ENCODE measurements at places on chromosomes 11 and 22. TPM values are rescaled to one million over a fixed set of nuclear protein-coding genes. Genes with fewer than 3 reads are reported as not detected.
A peak's percentile ranks its signal among the peaks of the same experiment; 100 is the strongest.

GRCh38 chr11:131885431-131885830, 515.0 kb downstream of the NTM start:
- H3K4me3 ChIP-seq: no peak overlapping the region
- H3K4me1 ChIP-seq: no peaks in the 10 kb centered on the region
- no peaks in the 10 kb centered on the region for H3K36me3 ChIP-seq
- no peak overlapping the region for H3K27ac ChIP-seq
- H3K27me3 ChIP-seq: no peaks in the 10 kb centered on the region
- no peak for DNase-seq

- no peak for DNase-seq
- H3K4me1 ChIP-seq: no peaks in the 10 kb centered on the region
- no peaks in the 10 kb centered on the region for H3K27me3 ChIP-seq
- no peaks in the 10 kb centered on the region for H3K36me3 ChIP-seq
- no peak overlapping the region for H3K4me3 ChIP-seq
Measured at GRCh38 chr11:64014356-64014755, 21.4 kb upstream of the FLRT1 start.

DNA sequence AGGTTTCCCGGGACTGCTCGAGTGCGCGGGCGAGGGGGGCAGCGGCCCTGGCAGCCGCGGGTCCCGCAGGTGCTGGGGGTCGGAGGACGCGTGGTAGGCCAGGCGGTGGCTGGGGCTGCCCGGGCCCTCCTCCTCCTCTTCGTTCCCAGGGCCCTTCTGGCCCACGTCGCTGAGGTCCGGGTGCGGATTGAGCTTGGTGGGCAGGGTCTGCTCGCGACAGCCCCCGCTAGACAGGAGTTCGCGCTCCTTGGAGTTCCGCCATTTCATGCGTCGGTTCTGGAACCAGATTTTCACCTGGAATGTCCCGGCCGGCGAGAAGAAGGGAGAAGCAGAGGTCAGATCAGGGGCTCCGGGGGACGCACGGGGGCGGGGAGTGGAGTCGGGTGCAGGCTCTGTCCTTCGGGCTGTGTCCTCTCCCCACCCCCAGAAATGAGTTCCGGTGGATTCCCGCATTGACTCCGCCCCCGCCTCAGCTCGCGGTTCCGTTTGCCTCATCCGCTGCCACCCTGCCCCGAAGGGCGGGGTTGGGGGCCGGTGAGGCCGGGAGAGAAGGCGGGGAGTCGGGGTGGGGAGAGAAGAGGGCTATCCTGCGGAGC, 3.9 kb downstream of the DBX1 start:
- no peak overlapping the region for H3K4me3 ChIP-seq
- no peaks in the 10 kb centered on the region for H3K27me3 ChIP-seq

- no peak for DNase-seq
- H3K4me3 ChIP-seq: no peak overlapping the region
- no peaks in the 10 kb centered on the region for H3K27me3 ChIP-seq
- H3K27ac ChIP-seq: no peak overlapping the region
- no peaks in the 10 kb centered on the region for H3K4me1 ChIP-seq
- H3K36me3 ChIP-seq: no peaks in the 10 kb centered on the region
Measured at GRCh38 chr22:38432264-38432663, 22.7 kb downstream of the KCNJ4 start.

GRCh38 chr22:37457093-37457893, 28.9 kb downstream of the MFNG start:
- DNase-seq: peak; percentile 71
- H3K27me3 ChIP-seq: no peaks in the 10 kb centered on the region
- no peak overlapping the region for H3K27ac ChIP-seq
- H3K36me3 ChIP-seq: no peaks in the 10 kb centered on the region
- H3K4me3 ChIP-seq: no peak overlapping the region

Gene MMP1
- total RNA-seq: 0.52 TPM

DNA sequence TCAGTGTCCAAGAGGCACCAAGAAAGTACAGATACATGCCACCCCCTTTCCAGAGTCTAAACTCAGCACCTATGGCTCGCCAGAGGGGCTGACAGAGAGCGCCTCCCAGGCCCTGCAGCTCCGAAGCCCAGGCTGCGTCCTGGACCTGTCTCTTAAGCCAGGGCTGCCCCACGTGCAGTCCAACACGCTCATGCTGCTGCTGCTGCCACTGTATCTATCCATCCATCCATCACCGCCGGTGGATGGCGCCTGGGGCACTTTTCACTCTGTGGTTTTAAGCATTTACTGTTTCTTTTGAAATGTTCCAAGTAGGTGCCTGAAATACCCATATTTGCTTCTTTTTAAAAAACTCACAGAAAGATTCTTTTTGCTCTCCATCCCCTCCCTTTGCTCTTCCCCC, 41.8 kb downstream of the MACROD1 start:
- no peaks in the 10 kb centered on the region for H3K36me3 ChIP-seq
- DNase-seq: no peak
- H3K4me3 ChIP-seq: no peak overlapping the region
- H3K4me1 ChIP-seq: no peaks in the 10 kb centered on the region
- no peak overlapping the region for H3K27ac ChIP-seq
- no peaks in the 10 kb centered on the region for H3K27me3 ChIP-seq

- no peak for DNase-seq
- H3K4me3 ChIP-seq: no peak overlapping the region
- H3K27me3 ChIP-seq: no peaks in the 10 kb centered on the region
Measured at GRCh38 chr11:70173018-70173417, 30.1 kb upstream of the FADD start.

DNA sequence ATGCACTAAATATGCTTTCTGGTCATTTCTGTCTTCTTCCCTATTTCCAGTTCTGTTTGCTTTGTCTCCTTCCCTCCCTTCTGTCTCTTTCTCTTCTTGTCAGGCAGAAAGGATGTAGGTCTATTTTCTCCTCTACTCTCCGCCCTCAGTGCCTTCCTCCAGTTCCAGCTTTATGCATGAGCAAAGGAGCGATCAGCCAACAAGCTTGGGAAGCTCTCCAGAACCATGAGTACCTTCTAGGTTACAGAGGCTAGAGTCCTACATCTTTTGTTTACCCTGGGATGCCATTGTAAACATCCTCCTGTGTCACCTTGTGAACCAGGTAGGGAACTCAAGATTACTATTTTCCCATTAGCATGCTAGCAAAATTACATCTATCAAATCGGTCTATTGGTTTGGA, 7.9 kb upstream of the SPON1 start:
- no peaks in the 10 kb centered on the region for H3K36me3 ChIP-seq
- no peak overlapping the region for H3K4me3 ChIP-seq
- no peak for DNase-seq
- no peak overlapping the region for H3K27ac ChIP-seq
- peaks cover 2% of the 10 kb centered on the region for H3K27me3 ChIP-seq

Gene OR6A2
- total RNA-seq: not detected

Gene PDGFB
- total RNA-seq: 6.7 TPM

GRCh38 chr11:47986219-47986618, 5.9 kb downstream of the PTPRJ start:
- no peaks in the 10 kb centered on the region for H3K4me1 ChIP-seq
- no peaks in the 10 kb centered on the region for H3K36me3 ChIP-seq
- no peak overlapping the region for H3K27ac ChIP-seq
- H3K4me3 ChIP-seq: no peak overlapping the region
- DNase-seq: no peak

GRCh38 chr11:128021349-128022006, 565.9 kb downstream of the ETS1 start:
- DNase-seq: no peak
- H3K27ac ChIP-seq: no peak overlapping the region
- no peak overlapping the region for H3K4me3 ChIP-seq
- H3K36me3 ChIP-seq: no peaks in the 10 kb centered on the region
- no peaks in the 10 kb centered on the region for H3K27me3 ChIP-seq

DNA sequence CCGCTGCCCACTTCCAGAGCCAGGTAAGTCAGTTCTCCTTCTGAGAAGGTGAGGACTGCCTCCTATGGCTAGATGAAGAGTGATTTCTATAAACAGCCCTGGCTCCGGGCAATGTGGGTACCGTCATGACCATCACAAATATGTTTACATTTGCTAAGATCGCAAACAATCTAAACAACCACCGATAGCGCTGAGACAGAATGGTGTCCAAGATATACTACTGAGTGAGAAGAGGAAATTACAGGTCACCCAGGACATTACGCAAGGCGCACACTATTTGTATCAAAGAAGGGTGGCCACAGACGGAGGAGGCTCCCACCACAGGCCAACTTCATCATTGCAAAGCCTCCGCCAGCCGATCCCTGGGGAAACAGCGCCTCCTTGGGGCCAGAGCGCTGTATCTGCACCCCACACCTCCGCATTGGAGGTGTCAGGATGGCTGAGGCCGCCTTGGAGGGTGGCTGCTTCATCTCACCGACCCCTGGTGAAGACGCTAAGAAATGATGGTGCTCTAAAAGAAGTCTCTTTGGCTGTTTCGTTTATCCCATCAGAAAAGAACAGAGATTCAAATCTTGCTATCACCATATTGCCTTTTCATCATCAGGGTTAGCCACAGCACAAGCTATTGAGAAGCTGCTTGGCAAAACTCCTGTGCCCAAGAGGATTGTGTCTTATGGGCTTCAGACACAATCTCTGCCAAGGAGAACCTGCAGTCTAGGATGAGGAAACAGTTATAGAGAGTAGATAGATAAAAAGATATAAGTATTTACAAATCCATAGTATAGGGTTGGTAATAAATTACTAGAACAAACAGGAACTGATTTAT, 12.3 kb upstream of the ASRGL1 start:
- no peaks in the 10 kb centered on the region for H3K27me3 ChIP-seq
- H3K4me1 ChIP-seq: no peaks in the 10 kb centered on the region
- H3K36me3 ChIP-seq: no peaks in the 10 kb centered on the region
- peak; percentile 65 for DNase-seq

DNA sequence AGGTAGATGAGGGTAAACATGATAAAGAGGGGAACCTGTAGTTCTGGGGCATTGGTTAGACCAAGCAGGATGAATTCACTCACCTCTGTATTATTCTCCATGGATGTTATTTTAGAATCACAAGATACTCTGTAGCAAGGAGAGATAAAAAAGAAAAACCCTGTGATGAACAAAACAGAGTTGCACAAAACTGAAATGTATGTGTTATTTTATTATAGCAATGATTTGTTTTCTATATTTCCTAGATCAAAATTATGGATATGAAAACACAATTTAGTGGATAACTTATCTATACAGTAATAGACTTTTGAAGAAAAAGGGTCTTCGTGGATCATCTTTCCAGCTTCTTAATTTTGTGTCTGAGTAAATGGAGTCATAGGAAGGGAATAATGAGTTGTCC, at the start of gene OR5B17:
TSS of gene OR5B17 (minus strand) at position 101 of the 400 bp plus-strand sequence. CDS start at position 101, 0 bp downstream.
- DNase-seq: no peak
- H3K4me3 ChIP-seq: no peak within 1 kb of the TSS
- H3K4me1 ChIP-seq: no peaks in the 10 kb centered on the region
- no peaks in the 10 kb centered on the region for H3K36me3 ChIP-seq
- H3K27me3 ChIP-seq: no peaks in the 10 kb centered on the region

GRCh38 chr11:103552086-103552485, 442.9 kb downstream of the DYNC2H1 start:
- H3K27me3 ChIP-seq: no peaks in the 10 kb centered on the region
- H3K36me3 ChIP-seq: no peaks in the 10 kb centered on the region
- H3K27ac ChIP-seq: no peak overlapping the region
- no peak for DNase-seq
- H3K4me1 ChIP-seq: no peaks in the 10 kb centered on the region

Gene SAA4
- not detected for total RNA-seq

GRCh38 chr11:66874232-66874631, 17.4 kb downstream of the LRFN4 start:
- H3K27me3 ChIP-seq: no peaks in the 10 kb centered on the region
- H3K4me3 ChIP-seq: no peak overlapping the region
- H3K4me1 ChIP-seq: no peaks in the 10 kb centered on the region
- H3K27ac ChIP-seq: no peak overlapping the region
- no peak for DNase-seq

DNA sequence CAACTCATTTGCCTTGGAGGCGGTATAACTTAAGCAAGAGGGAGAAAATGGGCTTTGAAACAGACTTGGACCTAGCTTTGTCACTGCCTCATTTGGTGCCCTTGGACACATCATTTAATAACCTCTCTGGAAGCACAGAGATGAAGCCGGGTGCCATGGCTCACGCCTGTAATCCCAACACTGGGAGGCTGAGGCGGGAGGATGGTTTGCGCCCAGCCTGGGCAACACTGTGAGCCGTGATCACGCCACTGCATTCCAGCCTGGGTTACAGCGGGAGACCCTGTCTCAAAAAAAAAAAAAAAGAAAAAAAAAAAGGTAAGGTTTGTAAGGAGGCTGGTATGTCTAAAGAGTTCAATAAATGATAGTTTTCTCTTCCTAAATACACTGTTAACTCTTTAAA, 806 bp downstream of the COA4 start:
- DNase-seq: no peak
- peaks cover 2% of the 10 kb centered on the region for H3K36me3 ChIP-seq
- no peak overlapping the region for H3K27ac ChIP-seq

Gene SEPTIN5
- 32.5 TPM for total RNA-seq

Gene HEPN1
- 0.51 TPM for total RNA-seq

GRCh38 chr11:61076506-61077304, 25.6 kb upstream of the CD5 start:
- H3K27ac ChIP-seq: no peak overlapping the region
- H3K36me3 ChIP-seq: no peaks in the 10 kb centered on the region
- DNase-seq: no peak
- no peak overlapping the region for H3K4me3 ChIP-seq

Gene EIF4ENIF1
- total RNA-seq: 34.9 TPM

GRCh38 chr11:126054882-126055281, 7.8 kb downstream of the CDON start:
- no peaks in the 10 kb centered on the region for H3K36me3 ChIP-seq
- no peaks in the 10 kb centered on the region for H3K27me3 ChIP-seq
- H3K27ac ChIP-seq: no peak overlapping the region
- no peaks in the 10 kb centered on the region for H3K4me1 ChIP-seq
- no peak for DNase-seq
- no peak overlapping the region for H3K4me3 ChIP-seq

- no peaks in the 10 kb centered on the region for H3K4me1 ChIP-seq
- DNase-seq: no peak
Measured at GRCh38 chr11:113072237-113072858, 111.1 kb downstream of the NCAM1 start.

Gene ANO3
- 1.6 TPM for total RNA-seq

Gene NAALAD2
- total RNA-seq: 4.4 TPM

Gene DCHS1
- 64.4 TPM for total RNA-seq

Gene NLRP14
- 0.10 TPM for total RNA-seq

DNA sequence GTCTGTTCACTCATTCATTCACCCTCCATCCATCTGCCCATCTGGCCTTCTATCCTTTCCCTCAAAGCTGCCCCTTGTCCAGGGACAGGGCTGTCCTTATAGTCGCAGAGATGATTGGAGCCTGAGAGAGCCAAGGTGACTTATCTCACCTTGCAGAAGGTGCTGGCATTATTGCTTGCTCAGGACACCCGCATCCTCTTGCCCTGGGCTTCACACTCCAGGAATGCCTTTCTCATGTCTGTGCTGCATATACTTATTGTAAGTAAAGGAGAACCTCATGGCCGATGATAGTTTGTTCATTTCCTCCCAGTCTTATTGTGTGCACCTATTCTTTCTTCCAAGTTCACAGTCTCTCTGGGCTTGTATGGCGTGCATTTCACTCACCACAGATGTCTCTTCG, 49.1 kb upstream of the CCDC188 start:
- no peaks in the 10 kb centered on the region for H3K4me1 ChIP-seq
- H3K27me3 ChIP-seq: no peaks in the 10 kb centered on the region
- H3K27ac ChIP-seq: no peak overlapping the region
- H3K4me3 ChIP-seq: no peak overlapping the region
- H3K36me3 ChIP-seq: no peaks in the 10 kb centered on the region
- no peak for DNase-seq

Data from aorta (tissue), 5 donors.